Stimulated activated CD8-positive, alpha-beta memory T cell treated with anti-CD3 and anti-CD28 coated beads, Interleukin-2, amount 100 ng/mL, for 1 hour (primary cell): ENCODE measurements at places on chromosomes 4 and X.

- no peak for DNase-seq
These were observed 125.5 kb downstream of the IL15 start for GRCh38 chr4:141761926-141762325.

- no peak for DNase-seq
These were observed 41.6 kb upstream of the UGDH start for GRCh38 chr4:39568805-39569204.

DNA sequence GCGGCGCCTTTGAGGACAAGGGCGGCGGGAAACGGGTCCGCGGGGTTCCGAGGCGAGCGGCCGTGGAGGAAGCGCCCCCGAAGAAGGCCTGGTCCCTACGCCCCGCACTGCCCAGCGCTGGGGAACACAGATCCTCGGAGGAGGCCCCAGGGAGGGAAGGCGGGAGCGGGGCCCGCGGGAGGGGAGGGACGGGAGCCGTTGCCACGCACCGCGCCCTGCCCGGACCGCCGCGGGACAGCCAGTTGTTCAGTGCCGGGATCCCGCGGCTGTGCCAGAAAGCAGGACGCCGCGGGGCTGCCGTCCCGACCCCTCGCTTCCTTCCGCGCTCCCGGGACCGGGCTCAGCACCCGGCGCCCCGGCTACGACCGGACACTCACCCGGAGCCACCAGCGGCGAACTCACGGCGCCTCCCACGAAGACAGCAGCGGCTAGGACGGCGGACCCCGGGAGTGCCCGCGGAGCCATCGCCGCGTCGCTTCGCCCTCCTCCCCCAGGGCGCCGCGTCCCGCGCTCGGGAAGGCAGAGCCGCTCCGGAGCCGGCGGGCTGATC, 278 bp downstream of the RELL1 start:
- no peak for DNase-seq

DNA sequence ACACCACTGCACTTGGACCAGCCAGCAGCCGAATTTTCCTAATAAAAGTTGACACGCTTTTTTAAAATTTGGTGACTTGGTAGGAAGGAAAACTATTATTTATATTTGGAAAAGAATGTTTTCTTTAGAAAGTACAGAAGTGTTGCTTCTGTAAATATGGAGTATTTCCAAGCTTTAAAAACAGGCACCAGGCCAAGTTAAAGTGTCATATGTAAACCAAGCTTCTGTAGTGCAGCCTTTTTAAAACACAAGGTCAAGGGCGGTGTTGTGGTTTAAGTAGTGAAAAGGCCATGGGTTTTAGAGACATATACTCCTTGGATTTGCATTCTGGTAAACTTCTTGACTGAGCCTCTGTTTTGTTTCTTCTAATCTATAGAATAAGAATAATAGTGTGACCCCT, 62.7 kb downstream of the TRIM2 start:
- no peak for DNase-seq

- DNase-seq, result no peak
These were observed 45.0 kb upstream of the TLR3 start for GRCh38 chr4:186023975-186024374.

- DNase-seq, result no peak
These were observed 277.1 kb upstream of the TENM3 start for GRCh38 chr4:181966104-181966551.

- DNase-seq, result no peak
These were observed 52.1 kb upstream of the NAP1L2 start for GRCh38 chrX:73266766-73267165.

GRCh38 chr4:119189638-119190037, 22.9 kb upstream of the USP53 start:
- DNase-seq, result no peak

GRCh38 chr4:8838296-8838960, 33.2 kb downstream of the HMX1 start:
- no peak for DNase-seq

GRCh38 chr4:140603286-140603685, 34.5 kb upstream of the UCP1 start:
- DNase-seq, result no peak

DNA sequence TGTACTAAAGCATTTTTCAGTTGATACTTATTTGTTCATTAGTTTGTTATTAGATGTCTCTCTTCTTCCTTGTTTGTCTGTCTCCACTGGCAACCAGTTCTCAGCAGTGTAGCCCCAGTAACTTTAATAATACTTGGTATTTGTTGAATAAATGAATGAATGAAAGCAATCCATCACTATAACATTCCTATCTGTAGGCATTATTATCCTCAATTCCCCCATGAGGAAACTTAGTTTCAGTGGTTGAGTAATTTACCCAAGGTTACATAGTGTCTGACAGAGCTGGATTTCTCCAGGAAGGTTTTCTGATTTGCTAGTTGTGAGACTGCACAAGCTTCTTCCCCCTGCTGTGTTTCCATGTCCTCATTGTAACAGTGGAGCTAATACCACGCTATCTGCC, 27.8 kb upstream of the MAOB start:
- no peak for DNase-seq

GRCh38 chr4:79563219-79563618, 155.2 kb upstream of the GK2 start:
- DNase-seq, result no peak
